HL-60 (cell line): ENCODE measurements at places on chromosomes 12 and 14.

GRCh38 chr12:52369809-52370208 lies 2.5 kb upstream of the KRT85 start:
- DNase-seq: no peak

GRCh38 chr14:96091149-96091693 lies 52.1 kb downstream of the C14orf132 start:
- DNase-seq: no peak

- DNase-seq: no peak
These were observed 84.5 kb upstream of the CDKN3 start for GRCh38 chr14:54312166-54312801.

GRCh38 chr14:35989736-35990135 lies 163.6 kb downstream of the BRMS1L start:
- no peak for DNase-seq

DNA sequence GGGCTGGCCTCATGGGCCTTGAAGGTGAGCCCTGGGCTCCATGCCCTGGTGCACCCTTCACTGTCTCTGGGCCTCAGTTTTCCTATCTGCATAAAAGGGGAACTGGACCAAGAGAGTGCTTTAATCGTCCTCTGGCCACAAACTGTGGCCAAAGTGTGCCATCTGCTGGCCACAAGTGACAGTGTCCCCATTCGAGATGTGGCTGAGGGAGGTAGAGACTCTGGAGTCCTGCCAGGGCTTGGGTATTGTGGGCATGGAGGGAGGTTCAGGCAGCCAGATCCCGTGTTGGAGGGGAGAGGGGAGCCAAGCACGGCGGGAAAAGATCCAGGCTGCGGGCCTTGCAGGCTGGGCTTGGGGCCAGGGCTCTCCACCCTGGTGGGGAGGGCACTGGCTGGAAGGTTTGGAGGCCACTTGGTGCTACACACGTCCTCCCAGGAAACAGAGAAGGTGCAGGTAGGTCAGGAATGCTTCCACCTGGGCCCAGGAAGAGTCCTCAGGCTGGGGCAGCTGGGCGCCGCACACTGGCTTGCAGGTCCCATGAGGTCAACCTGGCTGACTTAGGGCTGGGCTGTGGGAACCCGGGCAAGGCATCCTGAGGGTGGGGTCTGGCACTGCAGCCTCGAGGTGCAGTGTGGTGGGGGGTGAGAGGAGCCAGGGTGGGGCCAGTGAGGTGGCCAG lies 7.3 kb upstream of the KIF26A start:
- no peak for DNase-seq

DNA sequence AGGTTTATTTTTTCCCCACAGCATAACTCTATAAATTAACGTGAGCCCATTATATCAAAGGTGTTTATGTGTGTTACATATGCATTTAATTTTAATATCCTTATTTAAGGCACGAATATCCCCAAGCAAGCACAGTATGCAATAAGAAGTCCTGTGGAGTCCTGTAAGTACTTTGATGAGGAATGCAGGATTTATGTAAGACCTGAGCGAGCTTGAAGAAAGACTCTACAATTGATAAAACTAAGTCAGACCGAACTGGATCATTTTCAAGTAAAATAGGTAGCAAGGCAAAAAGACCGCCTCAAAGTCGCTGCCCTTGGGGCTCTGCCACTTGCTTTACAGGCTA lies 755 bp downstream of the SLC25A21 start:
- no peak for DNase-seq

GRCh38 chr14:21643407-21643806 lies 8.7 kb upstream of the OR10G2 start:
- no peak for DNase-seq

GRCh38 chr14:38143659-38144505 lies 63.8 kb upstream of the SSTR1 start:
- no peak for DNase-seq

GRCh38 chr12:122963941-122964265 lies 2.4 kb downstream of the ABCB9 start:
- DNase-seq: no peak

GRCh38 chr12:52305921-52306705 lies 14.8 kb upstream of the KRT81 start:
- no peak for DNase-seq

DNA sequence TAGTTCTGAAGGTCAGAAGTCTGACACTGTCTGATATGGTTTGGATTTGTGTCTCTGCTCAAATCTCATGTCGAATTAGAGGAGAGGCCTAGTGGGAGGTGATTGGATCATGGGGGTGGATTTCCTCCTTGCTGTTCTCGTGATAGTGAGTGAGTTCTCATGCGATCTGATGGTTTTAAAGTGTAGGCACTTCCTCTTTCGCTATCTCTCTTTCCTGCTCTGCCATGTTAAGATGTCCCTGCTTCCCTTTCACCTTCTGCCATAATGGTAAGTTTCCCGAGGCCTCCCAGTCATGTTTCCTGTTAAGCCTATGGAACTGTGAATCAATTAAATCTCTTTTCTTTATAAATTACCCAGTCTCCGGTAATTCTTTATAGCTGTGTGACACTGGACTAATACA lies 84.1 kb upstream of the TMTC1 start:
- no peak for DNase-seq
